ENCODE measurements at places on chromosomes 5 and 9.

DNA sequence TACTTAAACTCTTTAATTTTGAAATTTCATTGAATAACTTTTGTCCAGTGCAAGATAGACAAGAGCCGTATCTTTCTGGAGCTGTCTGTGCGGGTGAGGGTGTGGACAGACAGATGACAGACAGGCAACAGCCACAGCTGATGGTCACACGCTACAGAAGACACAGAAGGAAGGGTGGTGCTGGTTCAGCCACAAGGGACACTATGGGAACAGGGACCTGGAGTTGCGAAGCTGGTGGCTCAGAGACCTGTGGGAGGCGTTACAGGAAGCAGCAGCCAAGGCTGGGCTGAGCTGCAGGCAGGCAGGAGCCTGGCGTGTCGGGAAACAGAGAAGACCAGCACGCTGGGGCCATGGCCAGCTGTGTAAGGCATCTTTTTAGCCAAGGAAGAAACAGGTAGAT lies 104.4 kb downstream of the WNK2 start:
- DNase-seq: no peak

DNA sequence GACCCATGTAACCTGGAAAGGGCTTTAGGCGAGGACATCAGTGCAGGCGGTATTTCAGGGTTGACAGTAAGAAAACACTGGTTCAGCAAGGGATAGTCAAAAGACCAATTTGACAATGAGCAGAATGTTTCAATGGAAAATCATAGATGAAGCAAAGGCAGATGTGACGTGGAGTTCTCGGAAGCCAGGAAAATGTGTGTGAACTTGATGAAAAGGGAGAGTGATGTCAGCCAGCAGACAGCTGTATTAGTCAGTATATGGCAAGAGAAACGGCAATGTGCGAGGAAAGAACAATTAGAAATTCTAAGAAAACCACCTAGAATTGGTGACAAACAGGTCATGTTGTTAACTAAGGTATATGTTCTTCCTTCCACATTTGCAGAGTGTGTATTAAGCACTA lies 503.9 kb upstream of the DAB2 start:
- DNase-seq: no peak

- no peak for DNase-seq
These were observed 41.1 kb downstream of the LIX1 start for GRCh38 chr5:97101189-97101910.

DNA sequence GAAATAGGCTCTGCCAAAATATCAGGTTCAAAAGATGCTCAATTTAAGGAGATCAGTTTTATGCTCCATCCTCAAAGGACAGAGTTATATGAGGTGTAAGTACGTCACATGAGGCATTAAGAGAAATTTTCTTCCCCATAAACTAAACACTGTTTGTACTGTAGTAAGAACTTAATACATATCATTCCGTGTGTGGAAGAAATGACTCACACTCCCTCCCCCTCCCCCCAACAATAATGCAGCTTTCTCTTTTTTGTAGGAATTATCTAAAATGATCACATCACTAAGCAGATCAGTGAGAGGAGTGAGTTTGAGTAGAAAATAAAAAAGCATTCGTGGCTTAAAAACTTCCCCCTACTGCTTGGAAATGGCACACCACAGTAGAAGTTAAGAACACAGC lies 2.2 kb downstream of the CDH12 start:
- DNase-seq: no peak

Measured in Right ventricle myocardium superior (tissue), 1 donor.